ENCODE measurements at places on chromosomes 3 and 15. TPM values are rescaled to one million over a fixed set of nuclear protein-coding genes. Genes with fewer than 3 reads are reported as not detected.
A peak's percentile ranks its signal among the peaks of the same experiment; 100 is the strongest.

- no peaks in the 10 kb centered on the region for H3K27me3 ChIP-seq
- peak; percentile 33 for DNase-seq
- no peak overlapping the region for H3K27ac ChIP-seq
- no peak overlapping the region for H3K4me3 ChIP-seq
- no peaks in the 10 kb centered on the region for H3K36me3 ChIP-seq
- H3K4me1 ChIP-seq = no peaks in the 10 kb centered on the region
These were observed 49.4 kb upstream of the INSYN1 start for GRCh38 chr15:73802431-73803041.

DNA sequence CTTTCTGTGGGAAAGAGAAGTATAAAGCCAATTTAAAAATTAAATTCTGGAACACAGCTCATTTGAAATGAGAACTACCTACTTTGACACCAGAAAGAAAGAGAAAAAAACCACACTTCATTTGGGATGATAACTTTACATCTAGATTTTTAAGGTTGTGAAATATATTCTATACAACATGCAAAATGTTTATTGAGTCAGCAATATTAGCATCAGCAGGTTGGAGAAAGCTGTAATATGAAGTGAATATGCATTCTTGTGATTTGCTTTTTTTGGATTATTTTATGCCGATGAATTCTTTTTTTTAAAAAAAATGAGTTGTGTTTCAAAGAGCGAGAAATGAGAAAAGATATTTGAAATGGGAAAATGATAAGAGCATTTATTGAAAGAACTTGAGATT, 307.0 kb upstream of the DPPA4 start:
- H3K27me3 ChIP-seq = no peaks in the 10 kb centered on the region
- H3K36me3 ChIP-seq = no peaks in the 10 kb centered on the region
- H3K27ac ChIP-seq = no peak overlapping the region
- no peak for DNase-seq
- no peak overlapping the region for H3K4me3 ChIP-seq

DNA sequence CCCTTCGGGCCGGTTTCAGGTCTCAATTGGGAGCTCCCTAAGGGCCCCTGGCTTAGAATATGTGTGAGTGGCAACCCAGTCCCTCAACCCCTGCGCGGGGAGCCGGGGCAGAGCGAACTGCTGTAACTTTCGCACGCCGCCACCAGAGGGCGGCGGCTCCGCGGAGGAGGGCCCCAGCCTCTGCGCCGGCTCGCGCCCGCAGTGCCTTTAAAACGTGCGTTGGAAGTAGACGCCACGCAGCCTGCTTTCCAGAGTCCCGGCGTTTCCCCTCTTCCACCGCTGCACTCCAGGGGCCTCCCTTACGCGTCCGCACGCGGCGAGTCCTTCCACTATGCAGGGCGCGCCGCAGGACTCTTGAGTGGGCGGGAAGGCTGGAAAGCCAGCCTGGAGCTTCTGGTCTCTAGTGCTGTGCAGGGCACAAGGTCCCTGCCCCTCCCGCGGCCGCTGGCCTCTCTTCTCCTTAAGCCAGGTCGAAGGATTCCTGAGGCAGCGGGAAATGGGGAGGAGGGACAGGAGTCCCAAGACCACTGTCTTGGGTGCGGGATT, 23.7 kb upstream of the RNU6-1 start:
- H3K27me3 ChIP-seq = no peaks in the 10 kb centered on the region
- peak; percentile 91 for DNase-seq
- peak overlapping the region; percentile 66 for H3K4me3 ChIP-seq
- no peaks in the 10 kb centered on the region for H3K4me1 ChIP-seq
- H3K27ac ChIP-seq = no peak overlapping the region
- H3K36me3 ChIP-seq = no peaks in the 10 kb centered on the region

Gene SEMA4B
- total RNA-seq = 190 TPM

Gene NR1I2
- total RNA-seq = 0.38 TPM

Gene CCDC191
- 11.7 TPM for total RNA-seq

Gene SLC12A6
- total RNA-seq = 22.6 TPM

Gene TRA2B
- total RNA-seq = 109 TPM

Gene LMAN1L
- total RNA-seq = not detected

Gene DNAH12
- 0.38 TPM for total RNA-seq
